ENCODE measurements at places on chromosomes 6 and 20.

DNA sequence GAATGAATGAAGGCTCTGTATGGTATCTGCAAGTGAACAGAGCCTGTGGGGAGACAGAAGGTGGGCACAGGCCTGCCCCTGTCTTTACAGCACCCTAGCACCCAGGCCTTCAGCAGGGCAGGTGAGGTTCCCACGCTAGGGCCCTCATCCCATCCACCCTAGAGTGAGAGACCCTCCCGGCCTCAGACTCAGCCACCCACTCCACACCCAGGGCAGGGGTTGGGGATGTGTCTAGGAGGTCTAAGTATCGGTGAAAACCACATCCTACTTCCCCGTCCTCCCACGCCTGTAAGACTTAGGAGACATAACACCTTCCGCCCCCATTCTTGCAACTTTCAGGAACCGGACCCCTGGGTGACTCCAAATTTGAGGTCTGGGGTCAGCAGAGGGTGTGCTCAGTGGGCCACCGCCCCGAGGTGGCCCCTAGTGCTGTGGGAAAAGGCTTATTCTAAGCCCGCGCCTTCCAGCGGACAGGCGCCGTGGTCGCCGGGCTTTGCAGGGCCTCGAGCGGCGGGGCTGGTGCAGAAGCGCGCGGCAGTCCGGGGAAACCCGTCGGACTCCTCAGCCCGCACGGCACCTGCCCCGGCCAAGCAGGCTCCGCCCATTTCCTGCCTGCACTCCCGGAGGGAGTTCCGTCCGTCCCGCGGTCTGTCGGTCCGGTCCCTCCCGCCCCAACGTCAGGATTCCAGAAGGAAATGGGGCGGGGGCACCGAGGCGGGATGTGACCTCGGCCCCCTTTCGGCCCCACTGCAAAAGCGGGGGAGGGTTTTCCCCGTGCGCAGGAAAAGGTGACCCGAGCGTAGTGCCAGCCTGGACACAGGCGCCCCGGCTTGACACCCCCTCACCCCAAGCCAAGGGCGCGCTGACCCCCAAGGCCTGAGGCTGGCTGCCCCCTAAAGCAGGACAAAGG, 868 bp downstream of the SAMD10 start:
- no peak for DNase-seq

- no peak for DNase-seq
These were observed 4.4 kb upstream of the PLCB1 start for GRCh38 chr20:8127553-8128255.

DNA sequence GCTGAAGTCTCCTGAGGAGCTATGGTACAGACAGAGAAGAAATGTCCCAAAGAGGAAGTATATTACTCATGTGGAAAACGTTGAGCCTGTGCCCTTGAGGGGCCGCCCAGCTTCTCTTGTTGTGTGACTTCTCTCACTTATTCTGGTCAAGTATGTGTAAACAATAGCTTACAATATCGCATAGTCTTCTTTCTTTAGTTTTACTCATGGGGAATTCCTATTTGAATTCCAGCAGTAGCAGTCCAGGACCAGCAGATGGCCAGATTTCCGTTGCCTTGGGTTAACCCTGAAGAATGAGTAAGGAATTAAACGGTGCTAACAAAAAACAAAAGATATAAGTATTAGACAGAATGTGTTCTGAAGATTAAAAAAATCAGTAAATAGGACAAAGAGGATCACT, 522.0 kb upstream of the GJE1 start:
- no peak for DNase-seq

DNA sequence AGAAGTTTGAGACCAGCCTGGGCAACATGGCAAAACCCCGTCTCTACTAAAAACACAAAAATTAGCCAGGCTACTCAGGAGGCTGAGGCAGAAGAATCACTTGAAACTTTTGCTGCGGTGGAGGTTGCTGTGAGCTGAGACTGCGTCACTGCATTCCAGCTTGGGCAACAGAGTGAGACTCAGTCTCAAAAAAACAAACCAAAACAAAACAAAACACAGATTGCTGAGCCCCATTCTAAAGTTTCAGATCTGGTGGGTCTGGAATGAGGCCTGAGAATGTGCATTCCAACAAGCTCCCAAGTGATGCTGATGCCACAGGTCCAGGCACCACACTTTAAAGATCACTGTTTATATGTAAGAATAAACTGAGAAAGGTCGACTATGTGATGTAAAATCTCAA, 24.9 kb upstream of the TMEM14A start:
- DNase-seq = no peak

- no peak for DNase-seq
These were observed 21.6 kb downstream of the DUSP22 start for GRCh38 chr6:313917-314316.
